ENCODE measurements at places on chromosomes 13 and 19.
A peak's percentile ranks its signal among the peaks of the same experiment; 100 is the strongest.

DNA sequence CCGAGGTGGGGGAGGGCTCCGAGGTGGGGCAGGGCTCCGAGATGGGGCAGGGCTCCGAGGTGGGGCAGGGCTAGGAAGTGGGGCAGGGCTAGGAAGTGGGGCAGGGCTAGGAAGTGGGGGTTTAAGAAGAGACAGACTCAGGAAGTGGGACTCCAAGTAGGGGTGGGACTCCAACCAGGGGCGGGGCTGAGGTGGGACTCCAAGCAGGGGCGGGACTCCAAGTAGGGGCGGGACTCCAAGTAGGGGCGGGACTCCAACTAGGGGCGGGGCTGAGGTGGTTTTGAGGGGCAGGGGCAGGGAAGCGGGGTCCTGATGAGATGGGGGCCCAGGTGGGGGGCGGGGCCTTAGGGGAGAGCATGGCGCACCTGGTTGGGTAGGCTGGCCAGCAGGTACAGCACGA lies 13.6 kb downstream of the CFD start:
- peak; percentile 45 for DNase-seq

DNA sequence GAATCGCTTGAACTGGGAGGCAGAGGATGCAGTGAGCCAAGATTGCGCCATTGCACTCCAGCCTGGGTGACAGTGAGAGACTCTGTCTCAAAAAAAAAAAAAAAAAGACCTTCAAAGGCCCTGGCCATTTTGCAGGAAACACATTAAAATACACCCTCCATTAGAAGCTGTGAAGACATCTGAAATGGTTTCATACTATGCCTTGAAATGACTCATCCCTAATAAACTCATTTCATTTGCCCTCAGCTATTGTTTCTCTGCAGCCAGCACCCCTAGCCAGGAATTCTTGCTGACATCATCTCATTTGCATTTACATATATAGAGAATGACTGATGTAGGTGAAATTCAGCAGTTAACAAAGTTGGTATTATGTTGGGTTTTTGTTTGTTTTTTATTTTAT lies 8.7 kb downstream of the EML2 start:
- DNase-seq: no peak

GRCh38 chr13:99351772-99352171 lies 44.6 kb upstream of the GPR183 start:
- no peak for DNase-seq

GRCh38 chr13:84563611-84564010 lies 681.3 kb upstream of the SLITRK1 start:
- DNase-seq: no peak

DNA sequence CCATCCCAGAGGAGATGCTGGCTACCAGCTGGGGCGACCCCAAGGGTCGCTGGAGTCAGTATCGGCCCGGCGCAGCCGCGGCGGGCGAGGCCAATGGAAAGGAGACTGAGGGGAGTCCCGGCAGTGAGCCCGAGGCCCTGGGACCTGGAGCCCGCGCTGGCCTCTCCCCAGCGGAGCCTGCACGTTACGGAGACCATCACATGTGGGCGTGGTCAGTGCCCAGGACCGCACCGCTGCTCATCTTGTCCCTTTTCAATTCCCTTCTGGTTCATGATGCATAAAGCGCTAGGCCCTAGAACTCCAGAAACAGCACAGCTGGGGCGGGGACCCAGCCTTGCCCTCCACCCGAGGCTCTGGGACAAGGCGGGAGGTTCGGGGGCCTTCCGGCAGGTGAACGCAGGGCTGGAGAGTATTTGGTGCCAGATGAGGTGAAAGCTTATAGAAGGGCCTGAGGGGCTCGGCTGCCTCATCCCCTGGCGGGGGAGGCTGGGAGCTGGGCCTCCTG lies 8.0 kb downstream of the C19orf25 start:
- DNase-seq: no peak

GRCh38 chr19:51163257-51163656 lies 21.2 kb downstream of the SIGLEC7 start:
- no peak for DNase-seq

GRCh38 chr19:16886305-16886880 lies 2.4 kb upstream of the F2RL3 start:
- no peak for DNase-seq

DNA sequence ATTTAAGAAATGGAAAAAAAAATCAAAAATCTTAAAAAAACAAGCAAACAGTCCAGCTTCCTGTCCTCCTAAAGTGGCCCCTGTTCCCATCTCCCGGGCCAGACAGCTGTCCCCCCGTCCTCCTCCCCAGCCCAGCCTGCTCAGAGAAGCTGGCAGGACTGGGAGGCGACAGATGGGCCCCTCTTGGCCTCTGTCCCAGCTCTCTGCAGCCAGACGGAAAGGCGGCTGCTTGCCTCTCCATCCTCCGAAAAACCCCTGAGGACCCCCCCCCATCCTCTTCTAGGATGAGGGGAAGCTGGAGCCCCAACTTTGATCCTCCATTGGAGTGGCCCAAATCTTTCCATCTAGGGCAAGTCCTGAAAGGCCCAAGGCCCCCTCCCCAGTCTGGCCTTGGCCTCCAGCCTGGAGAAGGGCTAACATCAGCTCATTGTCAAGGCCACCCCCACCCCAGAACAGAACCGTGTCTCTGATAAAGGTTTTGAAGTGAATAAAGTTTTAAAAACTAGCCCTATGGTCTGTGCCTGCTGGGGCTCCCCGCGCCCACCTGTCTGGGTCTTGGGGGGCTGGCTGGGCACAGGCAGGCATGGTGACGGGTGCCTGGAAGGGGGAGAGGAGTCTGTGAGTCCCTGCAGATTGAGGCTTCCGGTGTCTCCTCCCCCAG lies 3.8 kb downstream of the GADD45GIP1 start:
- no peak for DNase-seq

GRCh38 chr13:66926851-66927524 lies 303.1 kb downstream of the PCDH9 start:
- no peak for DNase-seq

- DNase-seq: no peak
Measured at GRCh38 chr13:78826312-78826711, 167.4 kb upstream of the OBI1 start.

DNA sequence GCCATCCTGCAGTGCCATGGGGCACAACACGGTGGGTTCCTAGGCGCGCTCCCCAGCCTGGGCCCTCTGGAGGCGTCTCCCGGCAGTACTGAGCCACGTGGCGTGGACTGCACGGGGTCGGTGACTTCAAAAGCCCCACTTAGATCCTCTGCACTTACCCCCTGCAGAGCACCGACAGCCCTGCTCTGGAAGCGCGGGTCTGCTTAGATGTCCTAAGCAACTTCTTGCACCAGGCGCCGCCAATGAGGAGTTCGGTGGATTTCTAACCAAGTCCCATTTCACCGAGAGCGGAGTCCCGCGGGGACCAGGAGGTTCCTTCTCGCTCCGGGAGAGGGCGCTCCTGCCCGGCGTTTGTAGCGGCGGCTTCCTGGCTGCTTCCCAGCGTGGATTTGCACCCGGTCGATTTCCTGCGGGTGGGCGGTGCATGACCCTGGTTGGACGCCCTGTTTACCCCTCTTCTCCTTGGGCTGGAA lies 25.2 kb upstream of the ZNF845 start:
- DNase-seq: no peak

DNA sequence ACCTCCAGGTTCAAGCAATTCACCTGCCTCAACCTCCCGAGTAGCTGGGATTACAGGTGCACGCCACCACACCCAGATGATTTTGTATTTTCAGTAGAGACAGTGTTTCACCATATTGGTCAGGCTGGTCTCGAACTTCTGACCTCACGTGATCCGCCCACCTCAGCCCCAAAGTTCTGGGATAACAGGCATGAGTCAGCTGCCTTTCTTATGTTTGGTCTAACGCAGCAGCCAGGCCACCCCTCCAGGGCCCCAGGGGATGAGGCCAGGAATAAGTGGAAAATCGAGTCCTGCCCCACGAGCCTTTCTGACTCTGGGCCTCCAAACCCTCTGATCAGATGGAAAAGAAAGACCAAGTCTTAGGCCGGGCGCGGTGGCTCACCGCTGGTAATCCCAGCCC lies 44.5 kb downstream of the CERS4 start:
- no peak for DNase-seq

GRCh38 chr19:45645631-45646344 lies 6.6 kb upstream of the EML2 start:
- DNase-seq: peak; percentile 62

DNA sequence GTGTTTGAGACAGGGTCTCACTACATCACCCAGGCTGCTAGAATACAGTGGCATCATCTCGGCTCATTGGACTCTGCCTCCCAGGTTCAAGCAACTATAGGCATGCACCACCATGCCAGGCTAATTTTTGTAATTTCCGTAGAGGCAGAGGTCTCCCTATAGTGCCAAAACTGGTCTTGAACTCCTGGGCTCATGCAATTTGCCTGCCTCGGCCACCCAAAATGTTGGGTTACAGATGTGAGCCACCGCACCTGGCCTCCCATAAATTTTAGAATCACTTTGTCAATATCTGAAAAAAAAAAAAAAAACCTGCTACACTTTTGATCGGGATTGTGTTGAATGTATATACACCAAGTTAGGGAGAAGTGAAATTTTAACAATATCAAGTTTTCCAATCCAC lies 11.9 kb upstream of the PLEKHF1 start:
- DNase-seq: no peak

DNA sequence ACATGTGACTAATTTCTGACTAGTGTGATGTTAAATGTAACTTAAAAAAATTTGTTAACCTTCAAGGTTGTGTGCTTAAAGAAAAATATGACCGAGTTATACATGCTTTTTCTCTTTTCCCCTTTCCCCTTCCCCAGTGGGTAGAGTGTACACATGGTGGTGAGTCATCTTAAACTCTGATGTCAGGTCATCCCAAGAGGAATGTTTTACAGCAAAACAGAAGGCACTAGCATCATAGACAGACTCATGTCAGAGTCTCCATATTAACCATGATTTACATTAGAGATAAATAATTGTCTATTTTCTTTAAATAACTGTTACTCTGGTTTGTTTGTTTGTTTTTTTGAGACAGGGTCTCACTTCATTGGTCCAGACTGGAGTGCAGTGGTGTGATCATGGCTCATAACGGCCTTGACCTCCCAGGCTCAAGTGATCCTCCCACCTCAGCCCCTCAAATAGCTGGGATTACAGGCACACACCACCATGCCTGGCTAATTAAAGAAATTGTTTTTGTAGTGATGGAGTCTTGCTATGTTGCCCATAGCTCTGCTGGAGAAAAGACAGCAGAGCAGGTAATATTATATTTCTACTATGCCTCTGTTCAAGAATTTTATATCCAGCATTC lies 160.4 kb upstream of the PCDH9 start:
- DNase-seq: no peak

All from activated T-helper 1 cell treated with anti-CD3 and anti-CD28 coated beads, Interleukin-2, amount 50 U/mL, for 16 hours (primary cell).